ENCODE measurements at places on chromosomes 7 and 10.

GRCh38 chr10:79112881-79113431 lies 44.2 kb downstream of the ZMIZ1 start:
- no peak for DNase-seq

- DNase-seq, result no peak
Measured at GRCh38 chr10:21076381-21076780, 179.3 kb upstream of the NEBL start.

DNA sequence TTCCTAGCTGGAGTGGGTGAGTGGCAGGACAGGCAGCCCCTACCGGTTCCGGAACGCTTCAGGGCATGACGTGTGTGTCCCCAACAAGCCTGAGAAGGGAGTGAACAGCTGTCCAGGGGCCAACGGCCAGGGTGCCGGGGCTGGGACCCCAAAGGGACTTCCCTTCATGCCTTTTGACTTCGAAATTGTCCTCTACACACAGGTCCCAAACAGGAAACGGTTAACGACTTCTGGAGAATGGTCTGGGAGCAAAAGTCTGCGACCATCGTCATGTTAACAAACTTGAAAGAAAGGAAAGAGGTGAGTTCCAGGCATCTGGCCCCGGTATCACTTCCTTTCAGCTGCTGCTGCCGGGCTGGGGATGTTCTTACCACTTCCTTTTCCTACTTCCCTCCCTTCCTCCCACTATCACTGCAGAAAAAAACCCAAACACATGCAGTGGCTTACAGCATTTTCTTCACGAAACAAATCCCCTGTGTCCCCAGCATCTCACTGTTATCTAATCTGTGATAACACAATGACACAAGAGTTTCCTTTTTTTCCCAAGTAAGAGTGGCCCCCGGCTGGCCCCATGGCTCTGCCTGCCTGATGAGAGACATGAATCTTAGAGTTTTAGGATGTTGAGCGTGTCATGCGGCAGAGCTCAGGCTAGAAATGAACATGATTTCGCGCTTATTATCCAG lies 63.2 kb downstream of the MKI67 start:
- DNase-seq, result no peak

DNA sequence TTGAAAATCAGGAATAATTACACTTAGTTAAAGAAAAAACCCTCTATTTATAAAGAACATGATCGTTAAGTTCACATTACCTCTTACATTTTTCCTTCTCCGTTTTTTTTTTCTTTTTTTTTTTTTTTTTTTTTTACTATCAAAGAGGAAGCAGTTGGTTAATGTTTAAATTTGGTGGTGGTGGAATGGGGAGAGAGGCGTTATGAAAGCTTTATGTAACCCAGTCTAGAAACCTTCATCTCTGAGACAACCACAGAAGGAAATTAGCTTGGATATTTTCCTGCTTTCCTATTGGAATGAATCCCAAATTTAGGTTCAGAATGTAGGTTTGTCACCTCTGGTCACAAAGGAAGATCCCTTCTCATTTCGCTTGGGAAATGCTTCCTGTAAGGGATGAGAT lies 31.5 kb upstream of the LHFPL3 start:
- DNase-seq, result no peak

GRCh38 chr7:20395104-20395503 lies 64.4 kb downstream of the ITGB8 start:
- peak; percentile 49 for DNase-seq

DNA sequence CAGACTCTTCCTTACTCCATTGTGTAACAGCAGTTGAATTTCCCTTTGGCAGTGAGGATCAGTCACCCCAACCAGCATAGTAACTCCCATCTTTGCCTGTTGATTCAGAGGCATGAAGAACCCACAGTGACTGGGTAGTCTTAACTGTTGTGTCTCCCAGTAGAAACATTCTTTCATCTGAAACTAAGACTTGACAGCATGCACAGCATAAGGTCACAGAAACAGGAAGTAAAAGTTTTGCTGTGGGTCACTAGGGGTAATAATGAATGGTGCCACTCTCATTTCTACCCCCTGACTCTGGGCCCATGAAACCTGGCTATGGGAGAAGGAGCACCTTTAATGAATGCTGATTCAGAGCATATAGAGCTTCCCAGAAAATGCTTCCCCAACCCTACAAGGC lies 8.3 kb upstream of the FRMPD2 start:
- no peak for DNase-seq

DNA sequence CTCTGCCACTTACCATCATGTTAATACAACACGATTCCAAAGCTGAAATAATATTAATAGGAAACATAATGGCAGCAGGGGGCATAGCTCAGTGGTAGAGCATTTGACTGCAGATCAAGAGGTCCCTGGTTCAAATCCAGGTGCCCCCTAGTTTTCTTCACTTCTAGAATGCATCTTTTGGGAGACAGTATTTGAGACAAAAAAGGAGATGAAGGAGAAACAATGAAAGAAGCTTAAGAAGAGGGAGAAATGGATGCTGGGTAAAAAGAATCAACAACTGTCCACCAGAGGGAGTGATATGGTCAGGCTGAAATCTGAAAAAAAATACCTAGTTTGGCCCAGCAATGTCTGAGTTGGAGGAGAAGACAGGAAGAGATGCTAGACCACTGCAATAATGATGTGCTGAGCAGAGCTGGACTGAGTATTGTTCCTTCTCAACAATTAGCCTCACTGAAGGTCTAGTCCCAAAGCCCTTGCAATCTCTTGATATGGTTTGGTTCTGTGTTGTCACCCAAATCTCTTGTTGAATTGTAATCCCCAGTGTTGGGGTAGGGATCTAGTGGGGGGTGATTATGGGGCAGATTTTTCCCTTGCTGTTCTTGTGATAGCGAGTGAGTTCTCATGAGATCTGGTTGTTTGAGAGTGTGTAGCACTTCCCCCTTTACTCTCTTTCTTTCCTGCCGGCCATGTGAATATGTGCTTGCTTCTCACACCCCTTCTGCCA lies 48.3 kb downstream of the ZNF783 start:
- DNase-seq, result peak; percentile 47

DNA sequence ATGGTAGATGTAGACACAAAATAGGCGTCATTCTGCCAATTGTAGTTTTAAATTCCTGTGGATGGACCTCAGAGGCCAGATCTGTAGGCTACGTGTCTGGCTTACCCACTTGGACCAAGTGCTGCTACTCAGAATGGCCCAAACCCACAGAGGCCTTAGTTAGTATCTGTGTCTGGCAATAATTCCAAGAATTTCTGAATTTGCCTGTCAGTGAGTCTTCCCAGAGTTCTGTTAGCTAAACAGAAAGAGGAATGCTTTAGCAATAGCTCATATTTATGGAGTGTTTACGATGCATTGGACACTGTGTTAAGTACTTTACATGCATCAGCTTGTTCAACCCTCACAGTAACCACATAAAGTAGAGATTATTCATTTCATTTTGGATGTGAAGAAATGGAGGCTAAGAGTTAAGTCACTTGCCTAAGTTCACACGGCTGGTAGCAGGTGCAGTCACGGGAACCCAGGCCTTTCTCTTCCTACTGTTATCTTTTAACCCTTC lies 231.8 kb downstream of the PTEN start:
- peak; percentile 89 for DNase-seq

DNA sequence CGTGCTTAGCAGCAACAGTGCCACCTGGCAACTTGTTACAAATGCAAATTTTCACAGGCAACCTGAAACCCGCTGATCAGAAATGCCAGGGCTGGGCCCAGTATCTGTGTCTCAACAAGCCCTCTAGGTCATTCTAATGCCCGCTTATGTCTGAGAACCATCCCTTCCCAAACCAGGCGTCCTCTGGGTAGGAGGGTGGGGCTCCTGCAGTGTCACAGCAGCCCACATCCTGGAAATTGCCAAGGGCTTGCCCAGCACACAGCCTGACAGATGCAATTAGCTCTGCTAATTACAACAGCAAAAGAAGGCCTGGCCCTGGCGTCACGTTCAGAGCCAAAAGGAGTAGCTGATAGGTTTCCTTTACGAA lies 15.9 kb downstream of the ITPRIP start:
- no peak for DNase-seq

- peak; percentile 86 for DNase-seq
Measured at GRCh38 chr7:102991540-102992214, 78.9 kb downstream of the LRRC17 start.

- no peak for DNase-seq
Measured at GRCh38 chr10:119119400-119119799, 15.5 kb downstream of the DENND10 start.

- no peak for DNase-seq
Measured at GRCh38 chr10:124152139-124153022, 59.0 kb upstream of the CHST15 start.

GRCh38 chr7:55397617-55398016 lies 32.5 kb downstream of the LANCL2 start:
- no peak for DNase-seq

DNA sequence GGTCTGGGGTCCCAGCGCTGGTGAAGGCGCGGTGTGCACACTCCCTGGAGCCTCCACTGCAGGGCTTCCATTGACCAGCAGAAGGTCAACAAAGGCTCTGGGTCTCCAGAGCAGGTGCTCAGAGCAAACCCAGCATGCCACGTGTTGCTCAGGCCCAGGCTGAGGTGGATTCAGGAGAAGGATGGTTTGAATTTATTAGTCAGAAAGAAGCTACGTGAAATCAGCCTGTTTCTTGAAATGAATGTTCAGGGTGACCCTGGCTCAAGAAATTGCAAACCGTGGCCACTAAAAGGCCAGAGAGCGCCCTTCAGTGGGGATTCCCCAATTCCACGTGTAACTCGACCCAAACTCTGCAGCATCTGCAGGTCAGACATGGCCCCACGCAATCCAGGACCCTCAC lies 82.7 kb upstream of the PFKP start:
- DNase-seq, result no peak
